ENCODE measurements at places on chromosomes 2 and 18. TPM values are rescaled to one million over a fixed set of nuclear protein-coding genes. Genes with fewer than 3 reads are reported as not detected.

EFEMP1 gene
- 445 TPM for total RNA-seq

DNA sequence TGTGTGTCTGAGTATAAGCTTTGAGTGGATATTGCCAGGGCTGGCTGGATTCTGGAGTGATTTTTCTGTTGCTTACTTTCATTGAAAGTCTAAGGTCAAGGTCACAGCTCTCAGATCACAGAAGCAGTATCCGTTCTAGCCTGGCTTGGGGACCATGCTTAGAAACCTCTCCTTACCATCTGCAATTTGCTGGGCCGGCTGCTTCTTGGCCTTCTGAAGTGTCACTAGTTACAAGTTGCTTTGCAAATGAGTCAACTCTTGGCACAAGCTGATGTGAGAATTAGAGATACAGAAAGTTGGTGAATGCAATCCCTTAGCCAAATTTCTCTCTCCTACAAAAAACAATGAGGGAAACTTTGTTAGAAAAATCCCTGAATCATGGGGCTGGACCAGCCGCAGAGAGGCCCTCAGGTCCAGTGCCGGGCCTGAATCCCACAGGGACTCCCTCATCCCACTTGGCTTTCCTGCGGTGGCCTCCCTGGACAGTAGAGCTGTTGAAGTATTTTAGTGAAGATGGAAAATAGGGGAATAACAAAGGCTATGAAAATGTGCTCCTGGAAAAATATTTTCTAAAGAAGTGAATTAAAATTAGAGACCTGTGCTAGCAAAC is 92.7 kb upstream of the CNGA3 start:
- no peak overlapping the region for H3K4me3 ChIP-seq
- no peak overlapping the region for H3K27ac ChIP-seq
- H3K4me1 ChIP-seq = no peaks in the 10 kb centered on the region
- DNase-seq = no peak
- H3K36me3 ChIP-seq = no peaks in the 10 kb centered on the region

UGT1A3 gene
- 0.16 TPM for total RNA-seq

PAX3 gene
- 0.29 TPM for total RNA-seq

MAL gene
- 0.32 TPM for total RNA-seq

DNA sequence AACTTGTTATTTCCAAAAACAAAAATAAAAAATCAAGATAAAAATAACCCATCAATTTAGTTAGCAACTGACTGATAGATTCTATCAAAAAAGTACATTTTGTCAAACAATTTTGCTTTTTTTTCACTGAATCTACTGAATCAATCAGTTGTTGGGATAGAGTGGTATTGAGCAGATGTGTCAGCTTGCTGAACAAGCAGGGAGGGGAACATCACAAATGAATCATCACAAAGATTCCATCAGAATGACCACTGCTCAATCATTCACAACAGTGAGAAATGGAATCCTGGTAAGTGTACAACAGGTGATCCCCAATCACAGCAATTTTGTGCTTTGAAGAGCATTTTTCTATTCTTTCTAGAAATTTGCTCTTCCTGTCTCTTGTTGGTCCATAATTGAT is 12.3 kb upstream of the SLC14A2 start:
- H3K27me3 ChIP-seq = no peaks in the 10 kb centered on the region
- H3K4me1 ChIP-seq = no peaks in the 10 kb centered on the region
- DNase-seq = no peak
- H3K4me3 ChIP-seq = no peak overlapping the region
- no peaks in the 10 kb centered on the region for H3K36me3 ChIP-seq
- no peak overlapping the region for H3K27ac ChIP-seq

TGOLN2 gene
- 111 TPM for total RNA-seq

PAIP2B gene
- 6.9 TPM for total RNA-seq

SCN7A gene
- total RNA-seq = 12.1 TPM

COA5 gene
- total RNA-seq = 45.6 TPM
